Stimulated activated CD8-positive, alpha-beta memory T cell treated with anti-CD3 and anti-CD28 coated beads, Interleukin-15, amount 100 ng/mL, for 1 hour (primary cell): ENCODE measurements at places on chromosomes 13 and 19.

DNA sequence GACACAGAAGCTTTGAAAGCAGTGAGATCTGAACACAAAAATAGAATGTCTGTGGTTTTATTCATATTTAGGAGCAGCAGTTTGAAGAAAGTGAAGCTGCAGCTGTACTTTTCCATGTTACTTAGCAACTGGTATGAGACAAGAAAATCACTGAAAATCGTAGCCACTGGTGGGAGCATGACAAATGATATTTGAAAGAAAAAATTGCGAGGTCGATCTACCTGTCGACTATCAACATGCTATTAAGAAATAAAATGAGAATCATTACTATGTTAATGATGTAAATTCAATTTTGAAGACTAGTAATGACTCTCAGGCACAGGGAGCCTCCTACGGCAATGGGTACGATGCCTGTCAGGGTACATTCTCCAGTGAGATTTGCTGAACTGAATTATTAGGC lies 436.4 kb downstream of the SLITRK5 start:
- no peak for DNase-seq

- DNase-seq = no peak
These were observed 8.8 kb downstream of the NDUFA11 start for GRCh38 chr19:5894704-5895349.

GRCh38 chr19:34577531-34578101 lies 96.1 kb downstream of the WTIP start:
- DNase-seq = no peak

DNA sequence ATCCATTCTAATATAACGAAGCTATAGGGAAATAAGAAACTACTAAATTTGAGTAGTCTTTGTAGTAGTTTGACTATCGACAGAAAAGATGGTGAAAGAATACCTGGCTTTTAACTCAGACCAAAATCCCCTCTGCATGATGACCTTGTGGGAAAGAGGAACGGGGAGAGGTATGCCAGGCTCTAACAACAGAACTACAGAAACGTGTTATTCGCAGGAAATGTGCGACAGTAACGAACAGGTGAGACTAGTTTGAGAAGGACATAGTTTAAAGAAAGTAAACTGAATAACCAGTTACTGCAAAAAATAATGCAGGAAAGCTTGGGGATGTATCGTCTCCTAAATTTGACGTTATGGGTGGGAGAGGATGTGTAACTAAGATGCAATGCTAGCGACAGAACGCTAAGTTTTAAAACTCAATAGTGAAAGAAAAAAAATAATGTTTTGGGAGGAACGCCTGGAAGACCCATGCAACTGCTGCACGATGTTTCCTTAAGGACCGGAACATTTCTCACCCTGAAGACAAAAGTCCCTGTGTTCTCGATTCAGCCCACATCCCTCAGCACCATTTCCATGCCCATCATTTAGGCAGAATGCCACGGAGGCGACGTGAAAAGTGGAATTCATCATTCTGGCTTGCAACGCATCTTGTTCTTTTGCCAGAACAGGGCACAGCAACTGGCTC lies 1.6 kb upstream of the RAP2A start:
- DNase-seq = no peak

GRCh38 chr19:16458391-16459341 lies 13.1 kb downstream of the EPS15L1 start:
- no peak for DNase-seq
